ENCODE measurements at places on chromosomes 1 and 21.

- DNase-seq = peak; percentile 11
Measured at GRCh38 chr21:42623694-42624093, 29.7 kb upstream of the PDE9A start.

DNA sequence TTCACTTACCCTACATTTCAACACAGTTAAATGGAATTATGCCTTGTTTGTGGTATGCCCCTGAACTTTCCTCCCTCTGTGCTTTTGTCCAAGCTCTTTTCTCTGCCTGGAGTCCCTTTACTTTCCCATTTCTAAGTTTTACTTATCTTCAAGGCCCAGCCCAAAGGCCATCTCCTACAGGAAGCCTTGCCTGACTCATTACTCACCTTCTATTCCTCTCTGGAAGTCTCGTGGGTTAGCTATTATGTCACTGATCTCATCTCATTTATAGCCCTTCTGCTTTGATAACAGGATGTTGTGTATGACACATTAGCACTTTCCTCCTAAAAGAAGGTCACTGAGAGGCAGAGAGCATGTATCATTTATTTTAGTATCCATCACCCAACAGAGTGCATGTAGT is 78.8 kb upstream of the CD1D start:
- no peak for DNase-seq

GRCh38 chr1:155123801-155124200 is 3.9 kb upstream of the EFNA1 start:
- no peak for DNase-seq

DNA sequence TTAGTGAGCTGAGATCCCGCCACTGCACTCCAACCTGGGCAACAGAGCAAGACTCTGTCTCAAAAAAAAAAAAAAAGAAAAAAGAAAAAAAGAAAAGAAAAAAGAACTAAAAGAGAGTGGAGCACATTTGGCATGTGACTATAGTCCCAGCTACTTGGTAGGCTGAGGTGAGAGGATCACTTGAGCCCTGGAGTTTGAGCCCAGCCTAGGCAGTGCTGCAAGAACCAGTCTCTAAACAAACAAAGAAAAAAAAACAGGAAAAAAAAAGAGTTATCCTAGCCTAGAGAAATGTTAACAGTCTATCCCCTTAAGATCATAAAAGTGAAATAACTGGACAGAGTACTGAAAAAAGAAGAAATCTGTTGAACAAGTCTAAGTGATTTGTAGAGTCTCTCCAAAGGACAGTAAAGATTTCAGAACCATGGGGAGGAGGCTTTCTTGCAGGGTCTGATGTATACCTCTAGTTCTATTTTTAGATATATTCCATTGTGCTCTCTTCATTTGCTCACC is 4.5 kb upstream of the PRDX1 start:
- DNase-seq = no peak

- DNase-seq = no peak
Measured at GRCh38 chr1:161915051-161915503, 108.6 kb downstream of the OLFML2B start.

DNA sequence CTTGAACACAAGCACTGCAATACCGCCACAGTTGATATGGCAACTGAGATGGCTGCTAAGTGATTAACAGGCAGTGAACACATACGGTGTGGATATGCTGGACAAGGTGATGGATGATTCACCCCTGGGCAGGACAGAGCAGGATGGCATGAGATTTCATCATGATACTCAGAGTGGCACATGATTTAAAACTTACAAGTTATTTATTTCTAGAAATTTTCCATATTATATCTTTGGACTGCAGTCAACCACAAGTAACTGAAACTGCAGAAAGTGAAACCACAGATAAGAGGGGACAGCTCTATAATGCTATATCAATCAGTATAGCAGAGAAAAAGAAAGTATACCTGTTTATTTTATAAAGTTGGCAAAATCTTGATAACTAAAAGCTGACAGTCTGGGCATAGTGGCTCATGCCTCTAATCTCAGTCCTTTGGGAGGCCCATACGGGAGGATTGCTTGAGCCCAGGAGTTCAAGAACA is 47.9 kb downstream of the PHACTR4 start:
- DNase-seq = no peak

DNA sequence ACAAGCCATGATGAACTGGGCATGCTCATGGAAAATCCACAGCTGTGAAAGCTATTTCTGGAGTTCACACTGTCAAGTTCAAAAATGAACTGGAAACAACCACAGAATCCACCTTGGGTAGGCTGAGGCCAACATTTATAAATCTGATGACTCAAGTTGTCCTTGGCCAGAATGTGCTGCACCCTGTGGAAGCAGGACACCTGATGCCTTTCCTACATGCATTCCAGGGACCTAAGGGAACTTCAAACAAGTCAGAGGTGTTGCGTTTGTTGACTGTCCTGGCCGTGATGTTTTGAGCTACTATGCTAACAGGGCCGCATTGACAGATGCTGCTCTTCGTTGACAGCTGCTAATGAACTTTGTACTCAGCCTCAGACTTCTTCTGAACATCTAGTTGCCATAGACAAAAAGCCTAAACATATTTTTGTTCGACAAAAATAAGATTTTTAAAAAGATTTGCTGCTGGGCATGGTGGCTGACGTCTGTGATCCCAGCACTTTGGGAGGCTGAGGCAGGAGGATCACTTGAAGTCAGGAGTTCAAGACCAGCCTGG is 127.9 kb upstream of the SLC45A1 start:
- no peak for DNase-seq

DNA sequence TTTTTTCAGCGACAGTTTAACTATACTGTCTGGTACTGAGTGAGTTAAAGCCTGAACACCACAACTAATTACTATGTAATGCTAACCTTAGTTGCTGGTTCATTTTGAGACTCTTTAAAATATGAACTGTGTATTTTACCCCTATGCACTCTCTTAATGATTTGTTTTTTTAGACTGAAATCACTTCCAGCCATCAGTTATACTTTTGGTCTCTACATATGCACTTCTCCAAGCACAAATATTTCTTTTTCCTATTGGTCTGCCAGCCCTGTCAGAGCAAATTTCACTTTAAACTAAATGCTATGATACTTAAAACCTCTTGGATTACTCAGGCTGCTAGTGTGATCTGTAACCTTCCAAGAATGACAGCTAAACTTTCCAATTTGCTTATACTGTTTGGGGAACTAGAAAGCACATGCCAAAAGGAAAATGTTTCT is 38.1 kb upstream of the SCYL3 start:
- DNase-seq = no peak

DNA sequence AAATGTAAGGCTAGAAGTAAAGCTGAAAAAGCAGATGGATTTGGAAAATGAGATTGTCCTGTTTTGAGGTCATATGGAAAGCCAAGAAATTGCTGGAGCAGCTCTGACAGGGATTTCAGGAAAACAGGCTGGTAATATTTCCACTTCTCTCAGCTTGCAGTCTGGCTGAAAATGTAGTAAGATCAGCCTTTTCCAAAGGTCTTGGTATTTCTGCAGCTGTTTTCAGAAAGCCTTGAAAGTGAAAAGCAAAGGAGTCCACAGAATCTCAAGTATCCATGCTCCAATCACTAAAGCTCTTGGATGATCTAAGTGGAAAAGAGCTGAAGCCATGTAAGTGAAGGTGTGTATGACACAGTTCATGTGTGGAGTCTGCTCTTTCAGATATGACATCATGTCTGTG is 41.6 kb upstream of the APOBEC4 start:
- DNase-seq = no peak

- no peak for DNase-seq
Measured at GRCh38 chr1:226877669-226878068, 7.3 kb downstream of the PSEN2 start.

GRCh38 chr1:203065986-203066385 is 19.8 kb downstream of the MYOG start:
- DNase-seq = no peak

GRCh38 chr1:9539829-9540550 is 725 bp downstream of the SLC25A33 start:
- peak; percentile 77 for DNase-seq

DNA sequence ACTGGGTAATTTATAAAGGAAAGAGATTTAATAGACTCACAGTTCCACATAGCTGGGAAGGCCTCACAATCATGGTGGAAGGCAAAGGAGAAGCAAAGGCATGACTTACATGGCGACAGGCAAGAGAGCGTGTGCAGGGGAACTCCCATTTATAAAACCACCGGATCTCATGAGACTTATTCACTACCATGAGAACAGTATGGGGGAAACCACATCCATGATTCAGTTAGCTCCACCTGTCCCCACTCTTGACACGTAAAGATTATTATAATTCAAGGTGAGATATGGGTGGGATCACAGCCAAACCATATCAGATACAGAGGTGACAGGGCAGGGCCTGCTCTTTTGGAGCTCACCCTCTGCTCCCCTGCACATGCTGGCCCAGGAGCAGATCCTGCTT is 31.4 kb upstream of the TMEM61 start:
- no peak for DNase-seq

DNA sequence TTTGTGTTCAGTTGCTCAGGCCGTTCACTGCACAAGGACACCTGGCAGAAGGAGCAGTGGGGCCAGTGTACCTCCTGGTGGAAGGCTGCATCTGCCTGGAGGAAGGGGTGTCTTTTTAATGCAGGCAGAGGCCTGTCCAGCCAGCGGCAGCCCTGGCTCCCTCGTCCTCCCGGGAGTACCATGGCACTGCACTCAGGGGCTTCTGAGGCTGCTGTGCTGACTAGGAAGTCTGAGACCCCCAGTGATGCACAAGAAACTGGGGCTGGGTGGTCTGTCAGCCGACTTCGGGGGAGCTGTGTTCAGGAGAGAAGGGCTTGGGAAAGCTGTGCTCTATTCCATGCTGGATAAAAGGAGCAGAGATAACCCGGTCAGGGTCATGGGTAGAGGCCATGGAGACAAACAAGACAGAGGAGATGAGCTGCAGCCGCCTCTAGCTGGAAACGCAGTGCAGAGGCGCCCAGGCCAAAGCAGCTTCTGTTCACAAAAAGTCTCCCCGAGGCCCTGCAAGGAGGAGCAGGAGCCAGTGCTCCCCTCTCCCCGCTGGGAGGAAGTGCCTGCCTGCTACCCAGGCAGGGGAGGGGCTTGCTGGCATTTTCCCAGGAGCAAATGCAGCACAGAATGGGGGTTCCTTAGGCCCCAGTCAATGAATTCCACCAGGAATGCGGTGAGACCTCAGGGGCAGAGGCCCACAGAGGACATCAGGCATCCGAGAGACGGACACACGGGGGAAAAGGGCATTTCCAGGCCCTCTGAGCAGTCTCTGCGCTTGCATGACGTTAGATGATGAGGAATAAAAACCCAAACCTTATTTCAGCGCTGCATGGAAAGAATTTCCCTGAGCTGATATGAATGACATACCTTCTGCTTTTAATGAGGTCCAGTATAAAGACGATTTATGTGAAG is 17.2 kb upstream of the C2CD2 start:
- no peak for DNase-seq

- no peak for DNase-seq
Measured at GRCh38 chr1:228161866-228162265, 3.7 kb upstream of the IBA57 start.

DNA sequence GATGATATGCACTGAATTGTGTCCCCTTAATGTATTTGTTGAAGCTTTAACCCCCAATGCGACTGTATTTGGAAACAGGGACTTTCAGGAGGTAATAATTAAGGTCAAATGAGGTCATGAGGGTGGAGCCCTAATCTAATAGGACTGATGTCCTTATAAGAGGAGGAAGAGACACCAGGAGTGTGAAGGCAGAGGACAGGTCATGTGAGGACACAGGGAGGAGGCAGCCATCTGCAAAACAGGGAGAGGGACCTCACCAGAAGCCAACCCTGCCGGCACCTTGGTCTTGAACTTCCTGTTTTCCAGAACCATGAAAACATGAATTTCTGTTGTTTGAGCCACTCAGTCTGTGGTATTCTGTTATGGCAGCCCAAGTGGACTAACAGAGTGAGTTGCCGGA is 15.3 kb downstream of the SYF2 start:
- no peak for DNase-seq

DNA sequence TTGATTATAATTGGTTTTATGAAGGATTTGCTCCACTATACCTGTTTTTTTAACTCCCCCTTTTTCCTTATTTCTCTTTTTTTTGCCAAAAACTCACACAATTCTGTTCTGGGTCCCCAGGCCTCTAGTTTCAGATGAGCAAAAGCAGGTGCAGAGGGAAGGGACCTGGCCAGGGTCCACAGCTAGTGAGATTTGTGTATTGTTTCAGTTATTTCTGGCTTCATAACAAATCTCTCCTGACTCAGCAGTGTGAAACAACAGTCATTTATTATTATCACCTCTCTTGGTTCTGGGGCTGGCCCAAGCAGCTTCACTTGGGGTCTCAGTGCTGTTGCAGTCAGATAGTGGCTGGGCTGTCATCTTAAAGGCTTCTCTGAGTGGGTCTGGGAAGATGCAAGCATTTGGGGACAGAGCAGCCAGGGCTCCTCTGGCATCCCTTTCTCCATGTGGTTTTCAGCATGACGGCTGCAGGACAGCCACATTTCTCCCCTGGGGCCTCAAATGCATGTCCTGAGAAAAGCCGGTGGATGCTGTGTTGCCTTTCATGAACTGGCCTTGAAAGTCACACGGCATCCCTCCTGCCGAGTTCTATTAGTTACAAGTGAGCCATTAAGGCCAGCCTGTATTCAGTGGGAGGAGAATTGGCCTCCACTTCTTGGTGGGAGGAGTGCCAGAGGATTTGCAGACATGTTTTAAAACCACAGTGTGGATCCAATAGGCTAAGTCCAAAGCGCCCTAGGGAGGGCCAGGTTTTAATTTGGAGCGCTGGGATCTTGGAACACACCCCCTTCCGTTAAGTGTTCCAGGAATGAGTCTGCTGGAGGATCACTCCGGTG is 137.1 kb downstream of the CAMTA1 start:
- DNase-seq = peak; percentile 87

GRCh38 chr1:190904091-190904695 is 426.5 kb upstream of the BRINP3 start:
- no peak for DNase-seq

DNA sequence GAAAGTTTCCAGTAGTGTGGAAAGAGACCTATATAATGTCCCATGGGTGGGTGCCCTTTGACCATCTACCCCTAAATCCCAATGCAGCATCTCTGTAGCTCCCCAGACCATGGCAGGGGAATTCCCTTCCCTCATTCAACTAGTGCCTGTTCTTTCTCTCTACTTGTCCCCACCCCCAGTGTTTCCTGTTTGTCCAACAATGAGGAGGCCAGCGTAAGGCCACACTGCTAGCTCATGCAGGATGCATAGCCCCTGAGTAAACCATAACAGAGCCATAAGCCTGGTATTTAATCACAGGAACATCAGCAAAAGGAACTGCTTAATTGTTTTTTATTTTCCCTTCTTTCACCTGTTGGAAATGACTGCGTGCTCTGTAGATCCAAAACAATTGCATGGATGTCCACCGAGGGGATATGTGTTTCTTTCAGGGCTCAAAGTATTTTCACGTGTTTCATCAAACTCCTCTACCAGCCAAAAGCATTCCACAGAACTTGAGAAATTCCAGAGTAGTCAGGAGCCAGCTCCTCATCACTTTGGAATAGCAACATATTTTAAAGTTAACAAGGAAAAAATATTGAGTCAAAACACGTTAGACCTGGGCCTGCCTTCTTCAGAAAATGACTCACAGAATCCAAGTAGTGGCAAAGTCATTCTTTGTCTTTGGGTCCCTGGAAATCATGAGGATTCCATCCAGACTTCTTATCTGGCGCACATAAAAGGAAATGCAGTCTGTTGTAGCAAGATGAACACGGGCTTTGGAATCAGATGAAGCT is 162.5 kb upstream of the SGIP1 start:
- no peak for DNase-seq

GRCh38 chr1:218869276-218869675 is 304.4 kb upstream of the LYPLAL1 start:
- DNase-seq = no peak

- no peak for DNase-seq
Measured at GRCh38 chr1:236354330-236355147, 39.5 kb upstream of the EDARADD start.

All from left forelimb (tissue), 1 donor.